ENCODE measurements at places on chromosomes 5 and 9.
A peak's percentile ranks its signal among the peaks of the same experiment; 100 is the strongest.

- no peak for DNase-seq
Observed at GRCh38 chr9:78252616-78253015, 16.7 kb downstream of the CEP78 start.

DNA sequence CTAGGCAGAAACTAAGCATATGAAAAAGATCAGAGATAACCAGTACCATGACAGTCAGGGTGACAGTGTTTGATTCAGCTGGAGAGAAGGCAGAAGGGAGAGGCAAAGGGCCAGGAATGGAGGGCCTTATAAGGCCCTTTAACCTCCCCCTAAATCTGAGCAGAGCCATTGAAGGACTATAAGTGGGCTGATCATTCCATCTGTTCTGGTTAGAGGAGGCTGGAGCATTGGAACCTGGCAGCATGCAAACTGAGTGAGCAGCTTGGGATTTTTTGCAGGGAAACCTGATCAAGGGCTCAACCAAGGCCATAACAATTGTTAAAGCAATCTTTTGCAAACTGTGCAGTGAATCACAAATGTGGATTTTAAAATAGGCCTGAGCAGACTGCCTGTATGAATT is 174.5 kb upstream of the DAP start:
- DNase-seq = no peak

DNA sequence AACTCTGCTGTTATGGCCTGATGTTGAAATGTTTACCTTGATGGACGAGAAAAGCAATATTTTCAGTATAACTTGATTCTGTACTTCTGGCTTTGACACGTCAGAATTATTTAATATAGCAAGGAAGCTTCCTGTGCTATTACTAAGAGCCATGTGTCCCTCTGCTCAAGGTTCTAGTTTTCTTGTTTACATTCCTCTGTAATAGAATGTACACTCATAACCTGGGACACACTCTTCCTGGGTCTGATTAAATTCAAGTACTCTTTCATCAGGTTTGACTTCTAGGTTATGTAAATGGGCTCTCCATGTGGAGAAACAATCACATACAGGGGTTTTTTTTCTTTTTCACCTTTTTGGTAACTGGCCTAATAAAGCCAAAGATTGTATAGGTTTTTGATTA is 33.1 kb downstream of the GTF3C4 start:
- DNase-seq = no peak

DNA sequence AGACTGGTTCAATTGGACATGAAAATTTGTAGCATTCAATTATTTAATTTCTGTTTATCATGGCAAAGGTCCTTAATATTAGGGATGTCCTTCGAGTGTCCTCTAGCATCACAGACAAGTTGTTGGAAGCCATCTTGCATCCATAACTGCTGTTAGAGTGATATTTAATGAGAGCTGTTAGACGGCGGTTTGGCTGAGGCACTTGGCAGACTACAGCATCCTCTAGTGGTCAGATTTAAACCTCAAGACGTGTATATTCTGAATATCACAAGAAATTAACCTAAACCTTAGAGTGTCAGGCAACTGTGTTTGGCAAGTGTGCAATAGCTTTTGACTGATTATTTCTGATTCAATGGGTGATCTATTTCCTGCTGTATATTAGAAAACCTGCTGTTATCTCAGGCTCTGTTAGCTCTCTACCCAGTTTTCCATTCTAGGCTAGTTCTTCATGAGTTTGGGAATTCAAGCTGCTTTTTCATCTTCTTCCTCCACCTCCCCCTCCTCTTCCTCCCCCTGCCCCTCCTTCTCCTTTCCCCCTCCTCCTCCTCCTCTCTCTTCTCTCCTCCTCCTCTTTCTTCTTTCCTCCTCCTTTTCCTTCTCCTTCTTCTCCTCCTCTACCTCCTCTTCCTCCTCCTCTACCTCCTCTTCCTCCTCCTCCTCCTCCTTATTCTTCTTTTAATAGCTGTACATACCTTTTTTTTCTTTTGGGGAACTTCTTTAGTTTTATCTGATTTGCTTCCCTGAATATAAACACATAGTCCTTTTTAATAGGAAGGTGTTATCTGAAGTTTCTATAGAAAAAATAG is 8.6 kb downstream of the SPINK1 start:
- DNase-seq = peak; percentile 19

DNA sequence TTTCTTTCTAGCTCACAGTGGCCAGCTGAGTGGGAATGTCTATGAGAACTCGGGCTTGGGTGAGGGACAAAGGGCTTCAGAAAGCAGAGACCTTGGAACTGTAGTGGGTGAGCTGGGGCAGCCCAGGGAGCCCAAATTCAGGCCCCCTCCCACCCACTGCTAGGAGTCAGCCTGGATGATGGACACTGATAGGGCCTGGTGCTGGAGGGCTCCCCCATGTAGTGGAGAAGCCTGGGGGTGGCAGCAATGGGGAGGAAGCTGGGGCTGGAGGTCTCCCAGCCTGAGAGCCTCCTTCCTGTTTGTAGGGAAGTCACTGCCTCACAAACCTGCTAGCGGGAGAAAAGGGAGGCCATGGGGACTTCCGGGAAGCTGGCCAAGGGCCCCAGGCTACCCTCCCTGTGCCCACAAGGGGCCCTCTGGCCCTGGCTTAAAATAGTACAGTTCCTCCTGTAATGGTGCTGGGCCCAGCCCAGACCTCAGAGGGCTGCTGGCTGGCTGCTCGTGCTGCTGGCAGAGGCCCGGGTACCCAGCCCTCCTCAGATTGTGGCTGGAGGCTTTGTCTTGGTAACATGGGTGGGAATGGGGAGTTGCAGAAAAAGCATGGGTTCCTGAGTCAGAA is 6.3 kb upstream of the NR5A1 start:
- DNase-seq = no peak

DNA sequence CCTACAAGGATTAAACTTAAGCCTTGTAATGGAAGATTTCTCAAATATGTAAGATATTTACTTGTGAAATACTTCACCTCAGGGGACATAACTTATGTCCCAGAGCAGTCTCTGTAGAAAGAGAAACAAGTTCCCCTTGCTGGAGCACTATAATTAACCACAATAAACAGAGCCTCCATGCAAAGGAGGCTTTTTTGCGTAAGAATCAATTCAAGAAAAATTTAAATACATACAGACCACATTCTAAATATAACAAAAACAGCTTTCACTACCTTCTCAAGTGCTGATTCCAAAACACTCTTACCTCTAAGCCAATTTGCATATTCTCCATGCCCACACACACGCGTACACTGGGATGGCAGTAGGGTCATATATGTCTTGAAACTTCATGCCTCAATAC is 30.7 kb upstream of the CCNB1 start:
- no peak for DNase-seq

- DNase-seq = no peak
Observed at GRCh38 chr9:98304381-98304780, 48.9 kb upstream of the TBC1D2 start.

DNA sequence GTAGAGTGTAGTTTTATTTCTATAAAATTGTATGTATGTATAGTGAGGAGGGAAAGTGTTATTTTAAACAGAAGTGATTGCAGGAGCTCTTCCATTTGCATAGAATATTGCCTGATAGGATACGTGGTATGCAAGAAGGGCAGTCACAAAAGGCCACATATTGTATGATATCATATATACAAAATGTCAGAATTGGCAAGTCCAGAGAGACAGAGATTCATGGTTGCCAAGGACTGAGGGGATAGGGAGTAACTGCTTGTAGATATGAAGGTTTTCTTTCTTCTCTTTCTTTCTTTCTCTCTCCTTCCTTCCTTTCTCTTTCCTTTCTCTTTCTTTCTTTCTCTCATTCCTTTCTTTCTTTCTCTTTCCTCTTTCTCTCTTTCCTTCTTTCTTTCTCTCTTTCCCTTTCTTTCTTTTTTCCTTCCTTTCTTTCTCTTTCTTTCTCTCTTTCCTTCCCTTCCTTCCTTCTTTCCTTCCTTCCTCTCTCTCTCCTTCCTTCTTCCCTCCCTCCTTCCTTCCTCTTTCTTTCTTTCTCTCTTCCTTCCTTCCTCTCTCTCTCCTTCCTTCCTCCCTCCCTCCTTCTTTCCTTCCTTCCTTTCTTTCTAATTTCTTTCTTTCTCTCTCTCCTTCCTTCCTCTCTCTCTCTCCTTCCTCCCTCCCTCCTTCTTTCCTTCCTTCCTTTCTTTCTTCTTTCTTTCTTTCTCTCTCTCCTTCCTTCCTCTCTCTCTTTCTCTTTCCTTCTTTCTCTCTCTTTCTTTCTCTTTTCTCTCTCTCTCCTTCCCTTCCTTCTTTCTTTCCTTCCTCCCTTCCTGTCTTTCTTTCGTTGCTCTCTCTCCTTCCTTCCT is 24.5 kb upstream of the WDR38 start:
- no peak for DNase-seq

GRCh38 chr9:133341369-133342068 is 5.5 kb upstream of the SURF6 start:
- no peak for DNase-seq

- DNase-seq = no peak
Observed at GRCh38 chr5:151182524-151182900, 24.9 kb upstream of the ANXA6 start.

DNA sequence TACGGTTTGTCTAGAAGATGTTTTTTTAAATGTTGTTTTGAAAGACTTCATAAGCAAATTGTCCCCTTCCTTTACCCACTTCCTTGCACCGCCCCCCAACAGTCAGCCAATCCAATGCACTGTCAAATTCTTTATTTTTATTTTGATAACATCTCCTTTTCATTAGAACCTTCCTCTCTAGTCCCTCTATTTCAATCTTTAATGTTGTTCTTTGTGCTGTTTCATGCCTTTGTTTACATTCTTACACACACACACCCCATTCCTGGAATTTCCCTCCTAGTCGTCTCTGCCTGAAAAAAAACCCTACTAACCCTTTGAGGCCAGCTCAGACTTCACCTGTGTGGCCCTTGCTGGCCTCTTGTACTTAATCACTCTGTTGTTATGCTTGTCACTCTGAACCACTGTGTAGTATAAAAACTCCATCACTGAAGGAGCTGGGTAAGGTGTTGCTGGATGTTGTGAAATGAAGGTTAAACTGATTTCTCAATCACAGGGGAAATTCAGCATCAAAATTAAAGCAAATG is 133.4 kb downstream of the UGCG start:
- no peak for DNase-seq

DNA sequence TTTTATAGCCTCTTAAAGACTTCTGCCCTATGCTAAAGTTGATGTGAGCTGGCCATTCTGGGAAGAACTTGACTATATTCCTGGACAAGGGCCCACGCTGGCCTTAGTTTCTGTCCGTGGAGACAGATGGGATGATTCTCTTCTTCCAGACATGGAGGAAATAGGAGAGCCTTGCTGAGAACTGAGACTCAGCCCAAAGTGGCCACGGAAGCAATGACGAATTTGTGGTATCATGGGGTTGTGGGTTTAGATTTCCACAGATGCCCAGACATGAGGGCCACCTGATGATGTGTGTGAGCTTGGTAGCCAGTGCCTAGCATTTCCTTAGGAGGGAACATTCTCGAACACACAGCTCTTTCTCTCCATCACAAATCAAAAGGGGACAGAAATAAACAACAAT is 309.1 kb downstream of the NSG2 start:
- no peak for DNase-seq

DNA sequence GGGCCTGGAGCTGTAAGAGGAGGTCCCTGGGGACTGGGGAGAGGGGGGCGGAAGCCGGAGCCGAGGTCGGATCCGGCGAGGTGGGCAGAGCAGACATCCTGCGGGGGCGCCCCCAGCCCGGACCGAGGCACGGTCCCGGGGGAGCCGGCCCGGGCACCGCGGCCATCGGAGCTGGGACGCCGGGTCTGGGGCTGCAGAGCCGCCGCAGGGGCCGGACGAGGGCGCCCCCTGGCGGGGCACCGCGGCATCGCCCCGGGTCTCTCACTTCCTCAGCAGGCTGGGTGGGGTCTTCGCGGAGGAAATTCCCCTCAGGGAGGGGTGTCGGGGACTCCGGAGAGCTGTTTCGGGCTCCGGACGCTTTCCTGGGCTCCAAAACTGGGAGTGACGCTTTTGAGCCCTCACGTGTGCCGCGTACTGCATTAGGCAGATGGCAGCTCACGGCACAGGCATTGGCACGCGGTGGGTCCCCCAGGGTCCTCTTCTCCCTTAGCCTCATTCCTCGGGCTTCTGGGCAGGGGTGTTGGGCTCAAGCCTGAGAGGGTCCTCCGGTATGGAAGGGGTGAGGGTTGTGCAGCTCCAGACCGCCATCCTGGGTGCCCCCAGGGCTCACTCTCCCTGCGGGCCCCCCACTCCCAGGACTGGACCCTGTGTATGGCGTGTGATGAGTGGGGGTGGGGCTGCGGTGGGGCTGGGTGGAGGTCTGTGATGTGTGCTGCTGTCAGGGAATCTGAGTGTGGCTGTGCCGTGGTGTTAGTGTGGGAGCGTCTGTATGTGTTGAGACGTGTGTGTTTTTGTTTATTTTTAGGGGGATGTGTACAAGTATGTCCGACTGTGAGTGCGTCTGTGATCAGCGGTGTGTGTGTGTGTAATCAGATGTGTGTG is 29.6 kb downstream of the LHX2 start:
- DNase-seq = peak; percentile 62

DNA sequence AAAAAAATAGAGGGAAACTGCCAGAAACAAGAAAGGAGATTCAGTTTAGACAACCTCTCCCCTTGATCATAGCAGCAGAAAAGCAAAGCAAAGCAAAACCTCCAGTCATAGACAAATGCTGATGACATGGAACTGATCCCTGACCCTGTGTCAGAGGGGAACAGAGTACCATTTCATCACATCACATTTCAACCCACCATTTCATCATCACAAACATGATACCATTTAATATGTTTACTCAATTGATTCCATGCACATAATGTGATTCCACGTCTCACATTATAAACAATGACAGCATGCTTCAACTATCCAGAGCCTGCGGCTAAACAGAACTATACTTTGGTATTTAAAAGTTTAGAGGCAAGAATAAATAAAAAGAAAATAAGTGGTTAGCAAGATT is 28.7 kb upstream of the ACOT12 start:
- no peak for DNase-seq

DNA sequence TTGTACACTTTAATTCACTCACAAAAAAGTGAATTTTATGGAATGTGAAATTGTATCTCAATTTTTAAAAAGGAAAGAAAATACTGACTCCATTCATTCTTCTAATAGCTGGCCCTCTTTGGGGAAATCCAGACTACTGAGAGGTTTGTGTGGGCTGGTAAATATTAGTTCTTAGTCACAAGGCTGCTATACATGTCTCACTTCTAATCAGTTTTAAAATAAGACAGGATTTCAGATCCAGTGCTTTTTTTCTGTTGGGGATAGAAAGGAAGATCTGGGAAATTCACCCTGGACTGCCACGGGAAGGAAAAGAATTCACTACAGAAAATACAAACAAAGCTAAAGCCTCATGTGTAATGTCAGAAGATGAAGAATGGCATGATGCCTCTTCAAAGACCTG is 32.7 kb upstream of the ADAMTSL1 start:
- DNase-seq = no peak

- no peak for DNase-seq
Observed at GRCh38 chr9:137278061-137278701, 655 bp downstream of the TOR4A start.

GRCh38 chr9:32344551-32345182 is 39.8 kb upstream of the ACO1 start:
- no peak for DNase-seq

Data from activated CD4-positive, alpha-beta memory T cell treated with anti-CD3 and anti-CD28 coated beads for 36 hours (primary cell).